ENCODE measurements at places on chromosomes 13 and 19.

GRCh38 chr13:69935043-69935442 lies 172.6 kb upstream of the ATXN8OS start:
- DNase-seq = no peak

DNA sequence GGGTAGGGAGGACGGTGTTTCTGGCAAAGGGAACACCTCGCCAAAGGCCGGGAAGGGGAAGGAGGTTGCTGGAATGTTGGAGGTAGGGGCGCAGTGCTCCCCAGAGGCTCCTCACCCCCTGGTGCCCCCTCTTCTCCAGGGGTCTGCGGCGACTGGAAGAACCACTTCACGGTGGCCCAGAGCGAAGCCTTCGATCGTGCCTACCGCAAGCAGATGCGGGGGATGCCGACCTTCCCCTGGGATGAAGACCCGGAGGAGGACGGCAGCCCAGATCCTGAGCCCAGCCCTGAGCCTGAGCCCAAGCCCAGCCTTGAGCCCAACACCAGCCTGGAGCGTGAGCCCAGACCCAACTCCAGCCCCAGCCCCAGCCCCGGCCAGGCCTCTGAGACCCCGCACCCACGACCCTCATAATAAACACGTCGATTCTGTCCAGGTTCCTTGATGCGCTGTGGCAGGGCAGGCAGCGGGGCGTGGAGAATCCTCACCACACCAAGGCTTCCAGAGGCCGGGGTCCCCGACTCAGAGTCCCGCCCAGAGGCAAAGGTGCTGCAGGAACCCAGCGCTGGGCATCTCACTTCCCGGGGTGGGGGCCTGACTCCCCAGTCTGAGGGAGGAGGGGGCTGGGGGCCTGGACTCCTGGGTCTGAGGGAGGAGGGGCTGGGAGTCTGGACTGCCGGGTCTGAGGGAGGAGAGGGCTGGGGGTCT lies 7.4 kb upstream of the SPACA4 start:
- no peak for DNase-seq

GRCh38 chr19:343941-344624 lies 513 bp downstream of the MIER2 start:
- DNase-seq = peak; percentile 74

DNA sequence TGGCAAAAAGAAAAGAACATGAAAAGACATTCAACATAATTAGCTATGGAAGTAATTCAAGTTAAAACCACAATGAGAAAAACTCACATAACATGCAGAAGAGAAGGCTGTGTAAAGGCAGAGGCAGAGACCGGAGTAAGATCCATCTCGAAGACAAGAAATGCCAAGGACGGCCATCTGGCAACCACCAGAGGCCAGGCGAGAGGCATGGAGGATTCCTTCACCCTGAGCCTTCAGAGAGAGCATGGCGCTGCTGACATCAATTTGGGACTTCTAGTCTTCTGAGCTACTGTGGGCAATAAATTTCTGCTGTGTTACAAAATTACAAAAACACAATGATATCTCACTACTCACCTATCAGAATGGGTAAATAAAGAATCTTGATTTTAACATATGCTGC lies 381.0 kb downstream of the TSHZ3 start:
- no peak for DNase-seq

DNA sequence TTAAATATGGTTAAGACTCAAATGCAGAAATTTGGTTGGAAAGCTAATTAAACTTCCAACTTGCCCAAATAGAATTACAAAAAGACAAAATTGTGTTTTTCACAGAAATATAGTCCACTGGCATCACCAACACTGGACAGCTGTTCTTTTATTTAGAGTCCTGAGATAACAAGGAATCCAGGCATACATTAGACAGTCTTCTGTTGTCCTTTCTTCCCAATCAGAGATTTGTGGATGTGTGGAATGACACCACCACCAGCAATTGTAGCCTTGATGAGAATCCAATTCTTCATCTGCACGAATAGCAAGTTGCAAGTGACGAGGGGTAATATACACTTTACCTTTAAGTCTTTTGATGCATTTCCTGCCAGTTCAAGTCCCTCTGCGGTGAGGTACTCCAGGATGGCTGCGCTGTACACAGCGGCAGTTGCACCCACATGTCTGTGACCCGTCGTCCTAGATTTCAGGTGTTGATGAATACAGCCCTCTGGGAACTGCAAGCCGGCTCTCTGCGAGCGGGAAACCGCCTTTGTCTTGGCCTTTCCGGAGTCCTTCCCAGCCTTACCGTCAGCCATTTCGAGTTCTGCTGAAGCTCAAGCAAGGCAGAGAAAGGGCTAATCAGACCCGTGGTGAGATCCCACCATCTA lies 14.7 kb downstream of the UBAC2 start:
- DNase-seq = peak; percentile 56

DNA sequence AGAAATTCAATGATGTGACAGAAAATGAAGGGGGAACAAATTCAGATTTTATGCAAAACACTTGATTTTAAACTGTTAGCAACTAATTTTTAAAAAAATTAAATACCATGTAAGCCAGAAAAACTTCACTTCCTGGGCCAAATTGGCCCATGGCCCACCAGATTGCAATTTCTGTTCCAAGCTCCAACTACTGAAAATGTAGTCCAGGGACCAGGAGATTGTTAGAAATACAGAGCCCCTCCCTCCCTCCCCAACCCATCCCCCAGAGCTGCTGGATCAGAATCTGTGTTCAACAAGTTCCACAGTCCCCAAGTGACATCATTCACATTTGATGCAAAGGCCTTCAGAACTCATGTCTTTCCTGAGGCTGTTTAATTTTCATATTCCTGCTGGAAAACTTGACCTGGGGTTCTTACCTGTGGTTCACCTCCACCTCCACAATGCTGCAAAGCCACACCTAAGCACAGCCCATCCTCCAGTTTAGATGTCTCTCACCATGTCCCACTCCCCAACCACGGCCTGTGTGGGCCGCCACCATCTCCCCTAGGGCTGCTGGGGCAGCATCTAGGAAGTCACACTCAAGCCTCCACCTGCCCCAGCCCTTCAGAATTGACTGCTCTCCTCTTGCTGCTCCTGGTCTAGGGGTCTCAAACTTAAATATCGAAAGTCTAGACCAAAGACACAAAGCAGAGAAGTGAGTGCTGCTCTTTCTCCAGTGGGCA lies 482.0 kb downstream of the UQCRFS1 start:
- DNase-seq = no peak

DNA sequence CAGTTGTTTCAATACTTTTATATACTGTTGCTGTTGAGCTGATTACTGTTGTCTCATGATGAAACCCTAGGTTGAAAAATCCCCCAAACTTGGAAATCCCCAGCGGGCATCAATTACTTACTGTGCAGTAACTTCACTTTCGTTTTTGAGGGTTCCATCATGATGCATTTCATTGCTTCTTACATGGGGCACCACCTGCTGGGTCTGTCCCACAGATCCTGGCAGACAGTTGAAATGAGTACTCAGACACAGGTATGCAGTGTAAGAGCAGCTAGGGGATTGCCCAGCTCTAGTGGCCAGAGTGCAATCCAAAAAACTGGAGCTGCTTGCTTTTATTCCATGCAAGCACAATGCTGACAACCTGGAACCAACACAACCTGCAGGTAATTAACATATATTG lies 132.5 kb upstream of the ZNF91 start:
- DNase-seq = no peak

DNA sequence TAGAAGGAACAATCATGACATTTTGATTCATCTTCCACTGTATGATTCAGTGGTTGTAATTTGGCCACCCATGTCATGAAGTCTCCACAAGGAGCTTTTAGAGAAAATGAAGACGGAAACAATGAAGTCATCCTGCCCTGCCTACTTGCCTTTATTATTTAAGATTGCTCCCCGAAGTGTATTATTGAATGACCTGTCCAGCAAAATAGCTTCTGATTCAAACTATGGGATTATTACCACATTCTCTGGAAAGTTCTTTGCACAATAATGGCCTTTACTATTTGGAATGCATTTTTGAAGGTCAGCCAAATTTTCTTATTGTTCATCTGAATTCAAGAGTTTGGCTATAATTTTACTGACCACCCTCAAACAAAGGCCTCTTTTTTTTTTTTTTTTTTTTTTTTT lies 77.8 kb upstream of the RFC3 start:
- DNase-seq = no peak

GRCh38 chr13:75704194-75704926 lies 68.2 kb downstream of the LMO7 start:
- no peak for DNase-seq

DNA sequence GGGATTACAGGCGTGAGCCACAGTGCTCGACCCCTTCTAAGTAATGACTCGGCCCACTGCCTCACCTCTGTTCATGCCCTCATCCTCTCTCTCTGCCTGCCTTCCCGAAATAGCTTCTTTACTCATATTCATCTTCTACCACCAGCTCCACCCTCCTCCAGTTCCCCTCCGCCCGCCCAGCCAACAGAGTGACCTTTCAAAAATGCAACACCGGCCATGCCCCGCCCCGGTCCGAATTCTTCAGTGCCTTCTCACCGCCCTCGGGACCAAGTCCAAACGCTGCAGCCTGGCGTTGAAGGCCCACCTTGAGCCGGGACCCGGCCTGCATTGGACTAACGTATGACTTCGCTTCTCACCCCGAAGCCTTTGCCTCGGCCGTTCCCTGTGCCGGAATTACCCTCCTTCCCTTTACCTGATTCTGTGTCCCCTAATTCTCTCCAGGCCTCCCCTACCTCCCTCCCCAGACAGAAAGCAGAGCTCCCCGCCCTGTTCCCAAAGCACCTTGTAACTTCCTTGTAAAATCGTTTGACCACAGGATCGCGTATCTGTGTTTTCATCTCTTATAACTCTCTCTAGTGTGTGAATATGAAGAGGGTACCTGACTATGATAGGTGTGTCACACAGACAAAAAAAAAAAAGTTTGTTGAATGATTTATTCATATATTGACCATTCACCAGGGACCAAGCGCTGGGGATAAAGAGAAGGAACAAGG lies 8.1 kb upstream of the MUC16 start:
- DNase-seq = no peak

DNA sequence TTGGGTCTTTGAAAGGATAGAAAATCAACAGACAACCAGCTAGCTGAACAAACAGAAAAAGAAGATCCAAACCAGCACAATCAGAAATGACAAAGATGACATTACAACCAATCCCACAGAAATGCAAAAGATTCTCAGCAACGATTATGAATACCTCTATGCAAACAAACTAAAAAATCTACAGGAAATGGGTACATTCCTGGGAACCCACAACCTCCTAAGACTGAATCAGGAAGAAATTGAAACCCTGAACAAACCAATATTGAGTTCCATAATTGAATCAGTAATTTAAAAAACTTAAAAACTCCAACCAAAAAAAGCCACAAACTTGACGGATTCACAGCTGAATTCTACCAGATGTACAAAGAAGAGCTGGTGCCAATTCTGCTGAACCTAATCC lies 20.9 kb upstream of the C1QTNF9B start:
- DNase-seq = no peak

DNA sequence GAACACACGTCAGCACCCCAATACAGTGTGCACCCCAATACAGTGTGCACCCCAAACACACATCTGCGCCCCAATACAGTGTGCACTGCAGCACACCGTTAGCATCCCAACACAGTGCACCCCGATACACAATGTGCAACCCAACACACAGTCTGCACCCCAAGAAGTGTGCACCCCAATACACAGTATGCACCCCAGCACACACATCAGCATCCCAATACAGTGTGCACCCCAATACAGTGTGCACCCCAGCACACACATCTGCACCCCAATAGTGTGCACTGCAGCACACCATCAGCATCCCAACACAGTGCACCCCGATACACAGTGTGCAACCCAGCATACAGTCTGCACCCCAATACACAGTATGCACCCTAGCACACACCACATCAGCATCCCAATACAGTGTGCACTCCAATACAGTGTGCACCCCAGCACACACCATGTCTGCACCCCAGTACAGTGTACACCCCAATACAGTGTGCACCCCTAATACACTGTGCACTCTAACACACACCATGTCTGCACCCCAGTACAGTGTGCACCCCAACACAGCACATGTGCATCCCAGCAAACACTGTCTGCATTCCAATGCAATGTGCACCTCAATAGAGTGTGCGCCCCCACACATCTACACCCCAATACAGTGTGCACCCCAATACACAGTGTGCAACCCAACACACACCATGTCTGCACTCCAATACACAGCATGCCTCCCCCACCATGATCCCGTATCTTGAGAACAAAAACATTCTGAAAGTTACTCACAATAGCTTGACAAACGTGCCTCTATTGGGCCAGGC lies 855 bp upstream of the CARS2 start:
- DNase-seq = no peak

- no peak for DNase-seq
These were observed 29.3 kb downstream of the STARD13 start for GRCh38 chr13:33256148-33256840.

- DNase-seq = no peak
These were observed 92.3 kb downstream of the RFC3 start for GRCh38 chr13:33910255-33910654.

DNA sequence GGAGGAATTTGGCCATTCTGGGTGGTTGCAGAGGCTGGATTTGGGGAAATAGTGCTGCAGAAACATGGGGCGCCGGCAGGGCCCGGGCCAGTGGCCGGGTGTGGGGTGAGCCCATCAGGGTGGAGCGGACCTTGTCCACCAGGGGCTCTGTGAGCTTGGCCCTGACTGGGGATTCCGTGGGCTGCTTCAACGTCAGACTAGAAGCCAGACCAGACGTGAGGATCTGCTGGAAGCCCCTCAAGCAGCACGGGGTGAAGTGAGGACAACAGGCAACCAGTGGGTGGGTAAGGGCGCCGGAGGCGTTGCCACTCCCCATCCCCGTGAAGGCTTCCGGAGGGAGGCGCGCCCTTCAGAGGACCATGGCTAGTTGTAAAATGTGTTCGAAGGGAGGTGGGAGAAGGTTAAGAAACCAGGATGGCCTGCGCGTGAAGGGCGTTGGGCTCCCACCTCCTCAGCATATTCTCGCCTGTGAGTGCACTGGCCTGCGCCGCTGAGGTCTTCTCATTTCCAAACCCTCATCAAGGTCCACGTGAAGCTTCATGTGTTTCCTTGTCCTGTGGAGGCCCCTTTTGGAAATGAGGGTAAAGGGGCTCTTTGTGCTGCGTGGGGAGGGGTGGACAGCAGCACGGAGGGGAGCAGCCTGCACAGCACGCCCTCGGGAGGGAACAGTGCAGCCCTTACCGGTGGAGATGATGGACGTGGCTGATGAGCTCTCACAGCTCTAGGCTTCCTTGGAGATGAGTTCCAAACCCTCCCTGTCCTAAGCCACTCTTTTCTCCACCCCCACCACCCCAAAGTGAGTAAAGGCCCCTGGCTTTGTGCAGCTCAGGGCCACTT lies 8.3 kb downstream of the TEX29 start:
- no peak for DNase-seq

- DNase-seq = no peak
These were observed 99.7 kb downstream of the KCNRG start for GRCh38 chr13:50114961-50115360.

All from CD4-positive, alpha-beta T cell (primary cell).